CD8-positive, alpha-beta memory T cell (primary cell): ENCODE measurements at places on chromosomes 16 and 17.

GRCh38 chr16:707062-707538 lies 1.5 kb upstream of the FBXL16 start:
- DNase-seq, result no peak

- DNase-seq, result no peak
Observed at GRCh38 chr17:75829747-75830146, 14.5 kb downstream of the UNC13D start.

DNA sequence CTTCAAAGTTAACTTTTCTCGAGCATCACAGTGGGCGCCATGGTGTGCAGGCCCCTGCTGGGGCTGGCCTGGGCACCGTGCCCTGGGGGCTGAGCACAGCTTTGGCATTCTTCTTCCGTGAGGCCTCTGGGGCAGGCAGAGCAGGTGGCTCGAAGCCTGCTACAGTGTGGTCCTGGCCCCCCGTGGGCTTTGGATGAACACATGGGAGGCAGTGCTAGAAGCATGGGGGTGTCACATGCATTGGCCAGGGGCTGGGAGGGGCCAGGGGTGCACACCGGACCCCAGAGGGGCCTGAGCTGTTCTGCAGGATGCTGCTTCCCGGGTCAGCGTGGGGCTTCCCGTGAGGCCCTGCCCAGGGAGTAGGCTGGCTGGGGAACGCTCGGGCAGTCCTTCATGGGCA lies 12.1 kb upstream of the C16orf74 start:
- no peak for DNase-seq

- DNase-seq, result no peak
Observed at GRCh38 chr17:70110443-70110880, 35.4 kb downstream of the KCNJ16 start.

DNA sequence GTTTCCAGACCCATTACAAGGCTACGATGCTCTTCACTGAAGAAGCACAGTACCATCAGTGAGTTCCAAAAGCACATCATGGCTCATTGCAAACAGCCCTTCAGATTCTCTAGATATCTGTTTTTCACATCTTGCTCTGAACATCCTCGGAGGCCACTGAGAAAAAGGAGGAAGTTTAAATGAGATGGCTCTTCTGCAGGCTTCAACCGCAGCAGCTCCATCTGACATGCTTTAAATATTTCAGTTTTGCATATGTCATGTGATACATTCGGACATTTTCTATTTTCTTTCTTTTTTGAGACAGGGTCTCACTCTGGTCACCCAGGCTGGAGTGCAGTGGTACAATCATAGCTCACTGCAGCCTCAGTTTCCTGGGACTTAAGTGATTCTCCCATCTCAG lies 396.8 kb downstream of the NPIPA8 start:
- DNase-seq, result no peak
